Panc1 (cell line): ENCODE measurements at places on chromosomes 4 and X. TPM values are rescaled to one million over a fixed set of nuclear protein-coding genes. Genes with fewer than 3 reads are reported as not detected.

GRCh38 chrX:130893356-130894085 lies 9.5 kb downstream of the ENOX2 start:
- no peak for DNase-seq

DNA sequence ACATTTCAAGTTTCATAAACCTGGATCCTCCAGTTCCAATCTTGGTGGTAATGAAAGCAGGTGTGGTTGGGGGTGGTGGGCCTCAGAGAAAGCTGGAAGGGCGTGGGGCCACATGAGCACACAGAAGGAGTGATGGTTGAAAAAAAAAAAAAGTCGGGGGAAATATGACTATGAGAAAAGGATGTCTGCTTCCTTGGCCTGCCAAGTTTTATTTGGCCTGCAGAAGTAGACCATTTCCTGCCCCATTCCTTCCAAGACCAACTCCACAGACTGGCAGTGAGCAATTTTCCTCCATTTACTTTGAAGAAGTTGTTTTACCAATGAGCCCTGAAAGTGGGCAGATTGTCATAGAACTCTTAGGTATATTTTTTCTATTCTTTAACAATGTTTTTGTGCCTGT lies 43.3 kb downstream of the LNX1 start:
- DNase-seq = no peak

DNA sequence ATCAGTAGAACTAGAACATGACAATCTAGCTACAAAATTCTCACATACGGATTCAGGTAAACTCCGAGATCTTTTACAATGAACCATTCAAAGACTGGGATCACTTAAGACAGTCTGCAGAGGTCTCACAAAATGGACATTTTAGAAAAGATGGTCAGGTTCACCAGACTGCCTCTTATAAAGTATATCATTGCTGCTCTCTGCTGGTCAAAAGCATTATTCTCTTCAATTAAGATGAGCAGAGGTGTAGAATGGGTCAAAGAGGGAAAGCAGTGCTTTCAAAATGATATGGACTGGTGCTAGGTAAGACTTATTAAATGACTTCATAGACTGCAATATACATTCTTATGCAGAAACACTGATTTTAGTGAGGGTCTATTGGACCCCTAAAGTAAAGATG lies 434.7 kb downstream of the PACRGL start:
- DNase-seq = no peak

The ZNF157 gene
- not detected for total RNA-seq

GRCh38 chrX:55640854-55641253 lies 17.7 kb downstream of the FOXR2 start:
- DNase-seq = no peak

DNA sequence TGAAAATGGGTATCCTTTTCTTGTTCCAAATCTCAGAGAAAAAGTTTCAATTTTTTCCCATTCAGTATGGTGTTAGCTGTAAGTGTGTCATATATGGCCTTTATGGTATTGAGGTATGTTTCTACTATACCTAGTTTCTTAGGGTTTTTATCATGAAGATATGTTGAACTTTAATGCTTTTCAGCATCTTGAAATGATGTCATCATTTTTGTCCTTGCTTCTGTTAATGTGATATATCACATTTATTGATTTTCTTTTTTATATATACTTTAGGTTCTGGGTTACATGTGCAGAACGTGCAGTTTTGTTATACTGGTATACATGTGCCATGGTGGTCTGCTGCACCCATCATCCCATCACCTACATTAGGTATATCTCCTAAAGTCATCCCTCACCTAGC lies 44.9 kb downstream of the FOXR2 start:
- no peak for DNase-seq

The FAM47B gene
- total RNA-seq = not detected

The SORCS2 gene
- total RNA-seq = 0.15 TPM

The SLC35A2 gene
- 72.4 TPM for total RNA-seq

- DNase-seq = no peak
Observed at GRCh38 chrX:23736030-23736429, 7.0 kb downstream of the ACOT9 start.

DNA sequence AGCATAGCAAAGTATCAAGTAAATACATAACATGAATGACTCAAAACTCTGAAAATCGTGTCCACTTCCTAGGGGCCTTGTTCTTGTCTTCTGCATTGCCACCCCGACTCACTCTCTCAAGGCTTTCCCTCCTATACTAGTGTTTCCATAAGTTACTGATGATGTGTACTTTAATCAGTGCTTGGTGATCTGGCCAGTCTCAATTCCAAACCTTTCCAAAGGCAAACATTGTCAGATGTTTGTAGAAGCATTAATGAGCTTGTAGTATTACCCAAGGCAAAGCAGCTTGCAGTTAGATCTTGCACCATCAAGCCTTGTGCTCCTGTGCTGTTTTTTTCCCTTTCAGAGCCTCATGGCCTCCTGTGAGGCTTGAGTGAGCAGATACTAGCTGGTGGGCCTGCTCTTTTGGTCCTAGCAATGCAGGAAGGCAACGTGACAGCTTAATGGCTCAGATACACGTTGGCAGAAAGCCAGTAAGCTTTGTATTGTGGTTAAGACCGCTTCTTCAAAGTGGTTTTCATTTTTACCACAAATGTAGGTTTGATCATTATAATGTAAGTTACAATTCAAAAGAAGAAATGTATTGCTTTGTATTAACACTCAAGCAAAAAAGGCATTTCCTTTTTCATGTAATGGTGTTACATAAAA lies 51.8 kb downstream of the RBPJ start:
- DNase-seq = peak; percentile 5

The SHISA3 gene
- 0.18 TPM for total RNA-seq

The PNCK gene
- total RNA-seq = 2.3 TPM

The CXCL9 gene
- total RNA-seq = not detected

The TLR1 gene
- total RNA-seq = 0.41 TPM

The FAM47A gene
- total RNA-seq = not detected

GRCh38 chr4:105455998-105456397 lies 17.9 kb downstream of the PPA2 start:
- DNase-seq = no peak

DNA sequence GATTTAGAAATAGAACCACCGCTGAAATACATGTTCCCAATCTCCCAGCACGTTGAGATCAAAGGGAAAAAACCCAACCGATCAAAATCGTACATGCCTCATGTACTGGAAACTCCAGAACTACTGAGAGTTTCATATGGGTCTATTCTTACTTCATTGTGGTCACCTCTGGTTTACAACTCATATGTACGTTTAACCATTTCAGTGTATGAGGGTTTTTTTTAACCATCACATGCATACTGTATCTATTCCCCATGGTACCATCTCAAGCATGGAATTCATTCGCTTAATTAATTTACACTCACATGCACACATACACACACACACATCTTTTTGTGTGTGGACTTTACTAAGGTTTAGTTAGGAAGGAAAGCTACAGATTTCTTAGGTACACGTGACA lies 46.0 kb upstream of the CLNK start:
- no peak for DNase-seq

DNA sequence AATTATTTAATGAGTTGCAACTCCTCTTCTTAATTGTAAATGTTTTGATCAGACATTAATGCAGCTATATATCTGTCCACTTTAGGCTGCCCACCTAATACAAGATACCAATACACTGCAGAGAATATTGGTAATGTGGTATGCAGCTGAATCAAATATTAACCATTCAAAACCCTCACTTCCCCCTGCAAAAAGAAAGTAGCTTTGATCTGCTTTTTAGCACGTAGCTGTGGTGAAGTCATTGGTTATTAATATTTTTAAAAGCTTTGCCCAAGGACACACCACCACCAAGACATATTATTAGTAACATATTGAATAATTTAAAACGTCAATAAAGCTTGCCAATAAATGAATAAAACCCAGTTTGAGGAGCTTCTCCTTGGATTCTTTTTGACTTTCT lies 28.6 kb upstream of the CYP2U1 start:
- DNase-seq = no peak

- no peak for DNase-seq
Observed at GRCh38 chr4:141501931-141502330, 134.5 kb upstream of the IL15 start.

DNA sequence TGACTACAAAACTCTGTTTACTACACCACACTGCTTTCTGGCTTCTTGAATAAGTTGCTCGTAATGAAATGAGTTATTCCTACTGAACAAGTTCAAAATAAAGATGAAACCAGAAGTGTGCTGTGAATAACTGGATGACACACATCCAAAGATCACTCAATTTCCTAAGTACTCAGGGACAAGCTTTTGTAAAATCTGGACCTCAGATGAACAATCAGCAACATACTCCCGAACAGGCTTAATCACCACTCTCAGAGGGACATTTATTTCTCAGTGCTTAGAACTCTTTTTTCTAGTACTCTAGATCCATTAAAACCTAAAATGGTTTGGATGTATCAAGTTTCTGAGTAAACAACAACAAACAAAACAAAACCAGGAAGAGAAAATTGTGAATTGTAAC lies 61.5 kb upstream of the EXOC1L start:
- DNase-seq = no peak

- no peak for DNase-seq
Observed at GRCh38 chr4:66750273-66750672, 795.0 kb downstream of the CENPC start.

DNA sequence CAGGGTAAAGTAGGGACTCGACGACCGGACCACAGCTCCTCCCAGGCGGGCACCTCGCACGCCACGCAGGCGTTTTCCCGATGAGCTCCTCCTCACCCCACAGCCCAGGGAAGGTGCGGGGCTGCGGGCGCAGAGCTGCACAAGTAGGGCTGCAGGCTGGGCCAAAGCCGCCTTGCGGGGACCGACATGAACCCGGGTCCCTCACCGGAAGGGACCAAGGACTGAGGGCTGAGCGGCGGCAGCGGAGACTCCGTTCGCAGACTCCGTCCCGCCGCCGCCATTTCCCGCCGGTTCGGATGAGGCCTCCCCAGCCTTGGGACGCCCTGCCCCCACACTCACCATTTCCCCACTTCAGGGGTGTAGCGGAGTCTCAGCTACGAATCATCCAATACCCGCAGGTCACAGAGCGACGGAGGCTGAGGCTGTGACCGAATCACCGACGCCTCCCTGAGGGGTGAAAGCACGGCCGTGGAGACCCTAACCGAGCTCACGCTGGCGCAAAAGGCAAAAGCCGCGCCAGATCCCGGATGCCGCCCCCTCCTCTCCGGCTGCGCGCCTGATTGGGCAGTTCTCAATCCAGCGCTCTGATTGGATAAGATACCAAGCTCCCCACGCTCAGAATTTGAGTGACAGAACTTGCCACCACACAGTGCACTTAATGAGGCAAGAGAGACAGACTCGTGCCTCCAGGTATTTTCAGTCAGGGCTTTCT lies at the start of gene ZNF732:
Gene ZNF732, minus strand, starts transcription at position 506 of the 712 bp plus-strand sequence. Its CDS starts 164 bp downstream, at position 342.
- no peak for DNase-seq

- no peak for DNase-seq
Observed at GRCh38 chrX:72366178-72366577, 60.5 kb upstream of the CITED1 start.

DNA sequence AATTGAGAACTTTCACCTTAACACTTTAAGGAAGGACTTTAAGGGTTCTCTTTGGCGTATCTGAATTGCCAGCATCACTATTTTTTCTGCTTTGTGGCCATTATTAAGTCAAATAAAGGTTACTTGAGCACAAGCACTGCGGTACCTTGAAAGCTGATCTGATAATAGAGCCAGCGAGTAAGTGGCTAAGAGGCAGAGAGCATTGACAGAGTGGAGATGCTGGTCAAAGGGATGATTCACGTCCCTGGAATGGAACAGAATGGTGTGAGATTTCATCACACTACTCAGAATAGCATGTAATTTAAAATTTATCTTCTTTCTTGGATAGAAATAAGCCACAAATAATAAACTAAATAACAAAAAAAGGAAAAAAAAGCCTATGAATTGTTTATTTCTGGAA lies 57.1 kb upstream of the NPFFR2 start:
- DNase-seq = no peak

GRCh38 chr4:102477657-102478056 lies 23.5 kb upstream of the NFKB1 start:
- no peak for DNase-seq

DNA sequence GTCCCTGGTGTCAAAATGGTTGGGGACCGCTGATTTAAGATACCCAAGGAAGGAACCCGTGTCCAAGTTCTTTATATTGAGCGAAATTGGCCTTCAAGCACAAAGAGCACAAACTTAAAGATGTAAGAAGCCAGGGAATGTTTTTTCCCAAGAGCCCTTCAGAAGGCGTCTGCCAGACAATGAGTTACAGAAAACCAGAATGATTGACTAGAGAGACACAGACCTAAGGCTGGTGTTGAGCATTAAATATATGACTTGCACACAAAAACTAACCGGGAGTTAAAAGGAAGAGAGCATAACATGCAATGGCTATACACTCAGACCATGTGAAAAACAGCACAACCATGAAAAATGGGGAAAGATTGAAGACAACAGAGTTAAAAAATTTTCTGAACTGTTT lies 157.5 kb upstream of the FAM9B start:
- DNase-seq = no peak

- DNase-seq = no peak
Observed at GRCh38 chr4:97867557-97868091, 275.7 kb downstream of the STPG2 start.

GRCh38 chrX:73825569-73825968 lies 262.6 kb downstream of the CHIC1 start:
- no peak for DNase-seq

The PCDH18 gene
- 10.8 TPM for total RNA-seq

DNA sequence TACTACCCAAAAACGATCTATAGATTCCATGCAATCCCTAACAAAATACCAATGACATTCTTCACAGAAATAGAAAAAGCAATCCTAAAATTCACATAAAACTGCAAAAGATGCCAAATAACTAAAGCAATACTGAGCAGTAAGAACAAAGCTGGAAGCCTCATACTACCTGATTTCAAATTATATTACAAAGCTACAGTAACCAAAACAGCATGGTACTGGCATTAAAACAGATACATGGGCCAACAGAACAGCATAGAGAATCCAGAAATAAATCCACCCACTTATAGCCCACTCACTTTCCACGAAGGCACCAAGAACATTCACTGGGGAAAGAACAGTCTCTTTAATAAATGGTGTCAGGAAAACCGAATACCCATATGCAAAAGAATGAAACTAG lies 74.7 kb downstream of the PHF8 start:
- DNase-seq = no peak

The TRPC5OS gene
- total RNA-seq = not detected

The AWAT2 gene
- not detected for total RNA-seq

GRCh38 chrX:132463411-132463810 lies 25.4 kb downstream of the MBNL3 start:
- no peak for DNase-seq

- no peak for DNase-seq
Observed at GRCh38 chrX:47235691-47236103, 2.9 kb downstream of the USP11 start.

GRCh38 chr4:84796394-84796793 lies 170.1 kb downstream of the WDFY3 start:
- DNase-seq = no peak

GRCh38 chr4:99008051-99008450 lies 12.5 kb downstream of the METAP1 start:
- no peak for DNase-seq

DNA sequence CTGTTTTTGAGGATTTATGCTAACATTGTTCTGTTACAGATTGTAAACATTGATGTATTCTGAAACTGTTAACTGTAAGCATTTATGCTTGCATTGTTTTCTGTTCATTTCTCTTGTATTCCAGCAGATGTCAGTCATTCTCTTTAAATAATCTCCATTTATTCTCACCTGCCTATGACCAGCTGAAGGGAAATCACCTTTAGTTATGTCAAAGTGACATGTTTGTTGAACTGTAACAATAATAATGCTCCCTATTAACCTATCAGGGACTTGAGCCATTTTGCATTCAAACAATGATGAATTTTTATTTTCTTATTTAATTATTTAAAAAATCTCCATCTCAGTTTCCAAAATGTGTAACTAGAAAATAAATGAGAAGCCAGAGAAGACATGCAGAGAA lies 58.0 kb downstream of the SPCS3 start:
- no peak for DNase-seq

GRCh38 chr4:97942951-97943350 lies 200.3 kb downstream of the STPG2 start:
- DNase-seq = no peak
